ENCODE measurements at places on chromosomes 13 and 19. TPM values are rescaled to one million over a fixed set of nuclear protein-coding genes. Genes with fewer than 3 reads are reported as not detected.

GRCh38 chr13:67632590-67632989 lies 402.5 kb upstream of the PCDH9 start:
- DNase-seq: no peak

- peak; percentile 63 for DNase-seq
These were observed 67.3 kb downstream of the TRPM4 start for GRCh38 chr19:49224879-49225278.

- no peak for DNase-seq
These were observed 22.4 kb downstream of the ZNF536 start for GRCh38 chr19:30394481-30395151.

IFT88 gene
- 4.0 TPM for polyA plus RNA-seq

DNA sequence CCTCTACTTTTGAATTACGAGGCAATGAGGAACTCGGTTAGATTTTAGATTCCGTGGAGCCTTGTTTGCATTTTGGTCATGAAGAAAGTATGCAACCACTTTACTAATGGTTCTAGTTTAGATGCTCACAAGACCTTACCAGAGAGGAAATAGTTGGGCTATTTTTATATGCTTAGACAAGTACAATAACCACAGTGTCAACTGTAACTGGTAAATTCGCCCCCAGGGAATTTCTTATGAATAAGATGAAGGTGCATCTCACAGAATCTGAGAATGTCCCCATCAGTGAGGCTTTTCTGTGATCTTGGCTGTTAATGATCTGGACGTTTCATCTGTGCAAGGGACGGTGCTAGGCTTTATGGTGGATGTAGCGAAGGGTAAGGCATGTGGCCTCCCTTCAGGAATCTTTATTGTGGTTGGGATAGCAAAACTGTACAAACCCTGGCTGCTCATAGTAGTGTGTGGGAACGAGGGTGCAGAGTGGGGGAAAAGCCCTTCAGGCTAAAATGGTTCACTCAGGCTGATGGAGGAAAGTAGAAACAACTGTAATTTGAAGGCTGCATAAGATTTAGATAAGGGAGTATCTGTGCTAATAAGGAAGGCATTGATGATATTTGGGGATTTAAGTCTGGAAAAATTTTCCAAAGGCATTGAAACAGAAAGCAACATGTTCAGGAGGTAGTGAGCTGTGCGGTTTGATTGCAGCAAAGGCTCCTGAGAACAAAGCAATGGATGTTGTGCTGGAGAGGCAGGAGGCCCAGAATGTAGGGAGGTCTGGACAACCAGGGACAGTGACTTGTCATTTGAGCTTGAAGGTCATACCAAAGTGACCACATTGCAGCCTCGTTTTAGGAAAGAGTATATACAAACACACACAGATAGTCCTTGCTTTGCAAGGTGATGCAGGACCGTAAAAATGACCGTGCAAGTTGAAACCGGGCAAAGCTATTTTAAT lies 28.4 kb downstream of the UBAC2 start:
- DNase-seq: peak; percentile 90

GRCh38 chr13:25692099-25692498 lies 320.3 kb downstream of the ATP8A2 start:
- no peak for DNase-seq

COL5A3 gene
- 1.2 TPM for polyA plus RNA-seq

- DNase-seq: no peak
These were observed 8.7 kb downstream of the WTIP start for GRCh38 chr19:34490141-34490766.
